ENCODE measurements at places on chromosomes 11 and 22.
A peak's percentile ranks its signal among the peaks of the same experiment; 100 is the strongest.

GRCh38 chr22:49295465-49295743, 532.3 kb downstream of the BRD1 start:
- peak; percentile 61 for DNase-seq

DNA sequence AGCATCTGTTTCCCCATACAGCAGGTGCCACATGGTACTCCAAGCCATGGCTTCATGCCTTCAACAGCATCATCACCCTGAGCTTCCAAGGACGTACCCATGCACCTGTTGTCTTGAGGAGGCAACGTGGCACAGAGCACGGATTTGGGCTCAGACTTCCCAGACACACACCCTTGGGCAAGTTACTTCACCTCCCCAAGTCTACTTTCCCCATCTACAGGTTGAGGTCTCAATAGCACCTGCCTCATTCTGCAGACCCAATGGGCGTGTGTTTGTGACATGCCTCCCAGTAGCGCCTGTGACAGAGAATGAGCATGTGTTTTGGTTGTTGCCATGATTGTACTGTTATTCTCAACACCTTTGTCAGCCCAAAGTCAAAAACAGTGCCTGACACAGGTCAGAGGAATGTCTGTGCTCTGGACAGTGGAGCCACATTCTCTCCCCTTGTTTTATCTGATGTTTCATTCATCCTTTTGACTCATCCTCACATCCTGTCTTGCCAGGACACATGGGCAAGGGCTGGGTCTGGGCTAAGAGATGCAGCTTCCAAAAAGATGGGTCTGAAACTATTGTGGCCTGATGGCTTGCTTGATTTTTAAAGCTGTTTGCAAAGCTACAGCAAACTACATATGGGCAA, 53.4 kb upstream of the CCND1 start:
- peak; percentile 40 for DNase-seq

DNA sequence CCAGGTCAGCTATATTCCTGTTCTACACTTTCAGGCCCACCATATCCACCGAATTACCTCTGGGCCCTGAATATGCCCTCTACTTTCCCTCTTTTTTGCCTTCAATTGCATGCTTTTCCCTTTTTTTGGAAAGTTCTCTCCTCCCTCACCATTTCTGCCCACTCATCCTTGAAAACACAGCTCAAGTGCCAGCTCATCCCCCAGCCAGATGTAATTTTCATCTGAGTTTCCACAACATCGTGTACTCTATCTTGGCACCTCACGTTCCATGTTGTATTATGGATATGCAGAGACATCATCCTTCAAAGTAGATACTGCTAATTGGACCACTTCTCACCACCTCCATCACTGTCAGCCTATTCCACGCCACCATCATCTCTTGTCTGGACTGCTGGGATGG, 129.8 kb upstream of the HSD17B12 start:
- no peak for DNase-seq

- DNase-seq, result no peak
Observed at GRCh38 chr11:133172349-133172748, 360.0 kb downstream of the OPCML start.

Measured in lower leg skin (tissue), 4 donors.